HEK293T (cell line): ENCODE measurements at places on chromosomes 4 and X.

DNA sequence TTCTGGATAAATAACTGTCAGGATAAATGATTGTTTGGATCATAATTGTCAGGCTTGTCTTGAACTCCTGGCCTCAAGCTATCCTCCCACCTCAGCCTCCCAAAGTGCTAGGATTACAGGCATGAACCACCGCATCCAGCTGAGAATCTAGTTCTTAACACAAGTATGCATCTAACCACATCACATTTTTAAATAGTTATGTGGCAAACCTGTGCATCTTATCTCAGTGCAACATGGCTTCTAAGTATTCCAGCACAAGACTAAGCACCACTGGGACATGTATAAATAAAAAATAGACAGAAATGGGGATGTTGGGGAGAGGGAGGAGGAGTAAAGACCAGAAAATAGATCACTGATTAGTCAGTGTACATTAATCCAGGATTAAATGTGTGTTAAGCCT, 74.7 kb upstream of the TBL1X start:
- DNase-seq, result no peak

GRCh38 chrX:6291444-6291843, 62.8 kb upstream of the NLGN4X start:
- no peak for DNase-seq

GRCh38 chrX:54564936-54565335, 34.9 kb downstream of the GNL3L start:
- no peak for DNase-seq

DNA sequence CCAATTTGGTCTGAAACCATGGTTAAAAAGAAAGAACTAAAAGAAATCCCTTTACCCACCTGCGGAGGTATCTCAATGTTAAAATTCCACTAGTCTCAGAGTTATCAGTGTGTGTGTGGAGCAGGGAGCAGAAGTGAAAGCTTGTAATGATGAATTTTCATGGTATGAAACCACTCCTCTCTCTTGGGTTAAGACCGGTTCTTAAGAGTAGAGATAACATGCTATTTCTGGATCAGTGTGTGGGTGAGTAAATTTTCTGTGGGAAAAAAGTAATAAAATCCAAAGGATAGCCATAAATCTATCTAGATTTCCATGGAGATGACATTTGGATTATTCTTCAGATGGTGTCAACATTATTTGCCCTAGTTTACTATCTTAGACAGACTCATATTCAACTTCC, 3.2 kb downstream of the FGF13 start:
- no peak for DNase-seq

DNA sequence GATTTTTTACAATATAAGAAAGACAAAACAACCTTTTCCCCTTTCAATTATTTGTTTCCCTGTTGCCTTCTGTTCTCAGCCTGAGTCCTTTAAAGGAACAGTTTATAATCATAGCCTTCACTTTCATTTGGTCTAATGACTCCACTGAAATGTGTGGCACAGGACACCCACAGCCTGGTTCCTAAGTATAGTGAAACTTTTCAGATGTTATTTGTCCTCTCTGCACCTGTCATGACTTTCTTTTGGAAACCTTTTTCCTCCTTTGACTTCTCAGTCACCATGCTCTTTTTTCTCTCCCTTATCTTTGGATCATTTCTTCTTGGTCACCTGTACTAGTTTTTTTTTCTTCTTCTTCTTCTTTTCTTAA, 237.8 kb upstream of the ANXA3 start:
- DNase-seq, result no peak

- DNase-seq, result no peak
Measured at GRCh38 chr4:22901631-22902030, 208.9 kb downstream of the GBA3 start.
